ENCODE measurements at places on chromosomes 6 and 20.
A peak's percentile ranks its signal among the peaks of the same experiment; 100 is the strongest.

DNA sequence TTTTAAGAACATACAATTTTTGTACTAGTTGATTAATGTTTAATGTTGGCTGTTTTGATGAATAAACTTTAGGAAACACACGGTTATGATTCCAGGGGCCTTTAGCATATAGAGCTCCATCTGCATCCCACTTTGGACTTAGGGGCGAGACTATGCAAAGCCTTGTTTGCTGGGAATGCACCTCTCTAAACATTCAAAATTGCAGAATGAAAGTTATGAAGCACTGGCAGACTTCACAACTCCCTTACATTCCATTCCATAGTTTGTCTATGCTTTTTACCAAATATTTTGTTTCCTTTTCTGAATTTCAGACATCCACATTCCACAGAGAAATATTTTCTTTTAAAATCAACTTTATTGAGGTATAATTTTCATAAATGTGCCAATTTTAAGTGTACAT lies 10.3 kb upstream of the TCP11 start:
- no peak for DNase-seq

- DNase-seq = no peak
These were observed 91.8 kb upstream of the CNKSR3 start for GRCh38 chr6:154602296-154602695.

DNA sequence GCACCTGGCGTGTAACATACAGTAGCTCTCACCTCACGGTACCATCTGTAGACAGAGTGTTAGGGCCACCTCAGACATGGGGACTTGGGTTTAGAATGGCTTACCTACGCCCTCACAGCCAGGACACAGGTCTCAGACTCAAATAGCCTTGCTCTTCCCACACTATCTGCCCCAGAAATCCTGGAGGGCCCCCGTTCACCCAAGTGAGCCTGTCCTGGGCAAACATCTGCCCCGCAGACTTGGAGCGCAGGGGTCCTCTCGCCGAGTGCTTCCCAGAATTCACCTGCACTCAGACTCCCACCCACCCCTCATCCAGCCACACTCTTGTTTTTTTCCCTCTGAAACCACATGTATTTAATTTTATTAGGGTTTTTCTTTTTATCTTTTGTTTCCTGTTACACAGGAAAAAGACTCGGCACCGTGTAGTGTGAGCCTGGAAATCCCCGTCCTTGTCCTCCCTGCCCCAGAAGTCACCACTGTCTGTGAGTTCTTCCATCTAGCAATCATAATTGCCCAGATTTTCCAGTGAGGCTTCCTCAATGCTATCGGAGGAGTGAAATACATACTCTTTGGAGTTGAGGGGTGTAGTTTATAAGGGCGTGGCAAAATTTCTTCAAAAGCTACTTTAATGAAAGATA lies 17.1 kb upstream of the MAP1LC3A start:
- DNase-seq = no peak

GRCh38 chr6:167141667-167142432 lies 15.9 kb downstream of the GPR31 start:
- no peak for DNase-seq

DNA sequence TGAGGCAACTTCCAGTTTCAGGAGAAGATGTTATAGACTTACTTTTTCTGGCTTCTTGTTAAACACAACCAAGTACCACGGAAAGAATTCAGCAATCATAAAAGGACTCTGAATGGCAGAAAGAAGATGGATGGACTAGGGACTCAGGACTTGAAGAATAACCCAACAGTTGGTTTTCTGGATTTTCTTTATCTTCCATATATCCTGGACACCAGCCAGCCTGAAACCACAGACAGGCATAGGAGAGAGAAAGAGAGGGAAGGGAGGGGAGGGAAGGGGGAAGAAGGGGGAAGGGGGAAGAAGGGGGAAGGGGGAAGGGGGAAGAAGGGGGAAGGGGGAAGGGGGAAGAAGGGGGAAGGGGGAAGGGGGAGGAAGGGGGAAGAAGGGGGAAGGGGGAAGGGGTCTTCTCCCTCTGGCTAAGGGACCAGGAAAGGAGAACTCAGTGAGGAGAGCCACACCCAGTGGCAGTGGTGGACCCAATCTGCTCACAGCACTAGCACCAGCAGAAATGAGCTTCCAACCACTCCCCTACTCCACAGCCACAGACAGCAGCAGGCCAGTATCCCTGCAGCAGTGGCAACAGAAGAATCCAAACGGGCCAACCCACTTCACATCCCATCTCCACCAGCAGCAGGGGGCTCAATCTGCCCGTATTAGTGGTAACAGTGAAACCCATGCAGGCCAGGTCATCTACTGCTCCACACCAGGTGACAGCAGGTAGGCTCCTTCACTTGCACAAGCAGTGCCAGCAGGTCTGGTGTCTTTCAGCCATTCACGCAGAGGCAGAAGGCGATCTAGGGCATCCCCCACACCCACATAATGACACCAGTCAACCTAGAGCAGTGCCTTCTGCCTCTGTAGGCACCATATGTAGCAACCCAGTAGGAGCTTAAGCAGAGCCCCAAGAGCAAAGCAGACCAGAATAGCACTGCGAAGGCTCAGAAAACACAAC lies 78.6 kb downstream of the TRMT6 start:
- no peak for DNase-seq

GRCh38 chr6:13575377-13575775 lies 975 bp downstream of the SIRT5 start:
- DNase-seq = no peak

DNA sequence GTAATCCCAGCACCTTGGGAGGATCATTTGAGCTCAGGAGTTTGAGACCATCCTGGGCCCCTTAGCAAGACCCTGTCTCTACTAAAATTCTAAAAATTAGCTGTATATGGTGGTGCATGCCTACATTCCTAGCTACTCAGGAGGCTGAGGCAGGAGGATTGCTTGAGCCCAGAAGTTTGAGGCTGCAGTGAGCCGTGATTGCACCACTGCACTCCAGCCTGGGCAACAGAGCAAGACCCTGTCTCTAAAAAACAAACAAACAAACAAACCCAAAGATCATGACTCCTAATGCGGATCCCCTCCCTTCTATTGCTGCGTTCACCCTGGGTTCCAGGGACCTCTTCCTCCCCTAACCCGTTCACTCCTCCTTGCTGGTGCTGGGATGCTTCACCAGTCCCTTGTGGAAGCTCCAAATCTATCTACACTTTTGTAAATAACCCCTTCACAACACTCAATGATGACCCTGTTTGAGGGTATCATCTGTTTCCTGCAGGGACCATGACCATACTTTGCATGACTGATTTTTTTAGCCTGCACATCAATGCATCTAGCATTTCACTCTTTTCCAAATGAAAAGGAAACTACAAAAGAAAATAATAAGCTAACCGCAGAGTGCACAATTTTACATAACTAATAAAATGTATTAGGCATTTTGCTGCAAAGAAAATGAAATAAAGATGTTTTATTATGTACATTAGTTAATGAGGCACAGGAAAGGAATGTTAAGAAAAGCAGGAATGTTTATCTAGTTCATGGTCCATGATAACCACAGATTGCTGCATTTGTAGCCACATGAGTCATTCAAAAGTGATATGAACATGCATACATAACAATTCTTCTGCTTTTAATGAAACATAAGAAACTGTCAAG lies 30.5 kb upstream of the IPCEF1 start:
- DNase-seq = peak; percentile 67

DNA sequence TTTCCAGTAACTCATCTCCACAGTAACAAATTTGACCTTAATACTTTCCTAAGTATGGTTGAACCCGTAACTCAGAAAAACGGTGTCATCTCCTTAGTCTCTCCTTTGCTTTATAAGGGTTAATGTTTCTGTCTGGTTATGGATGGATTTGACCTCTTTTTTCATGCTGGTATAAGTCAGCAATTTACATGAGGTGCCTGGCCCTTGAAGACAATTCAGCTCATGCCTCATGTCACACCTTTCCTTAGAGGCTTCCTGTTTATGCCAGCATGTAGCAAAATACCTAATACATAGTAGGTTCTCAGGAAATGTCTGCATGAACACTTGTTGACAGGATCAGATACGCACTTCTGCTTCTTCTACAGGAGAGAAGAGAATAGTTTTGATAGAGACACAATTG lies 37.7 kb upstream of the C20orf144 start:
- DNase-seq = no peak

- DNase-seq = no peak
These were observed 266.0 kb upstream of the STXBP5 start for GRCh38 chr6:146938266-146938665.

DNA sequence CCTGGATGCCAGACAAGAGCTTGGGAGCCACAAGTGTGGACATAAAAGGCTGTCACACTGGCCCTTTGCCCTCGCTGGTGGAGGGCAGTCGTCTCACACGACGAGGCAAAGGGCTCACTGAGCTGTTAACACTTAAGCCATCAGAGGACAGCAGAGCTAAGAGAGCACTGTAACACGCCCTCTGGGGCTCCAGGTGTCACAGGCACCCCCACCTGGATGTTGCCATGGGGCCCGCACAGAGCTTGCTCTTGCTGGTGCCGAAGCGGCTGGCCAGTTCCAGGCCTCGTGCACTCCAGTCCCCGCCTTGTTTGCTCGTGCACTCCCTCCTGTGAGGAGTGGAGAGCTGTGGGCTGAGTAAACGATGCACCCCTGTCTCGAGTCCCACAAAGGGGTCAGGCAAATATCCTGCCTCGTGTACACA lies 37.4 kb downstream of the SLC35D3 start:
- no peak for DNase-seq

DNA sequence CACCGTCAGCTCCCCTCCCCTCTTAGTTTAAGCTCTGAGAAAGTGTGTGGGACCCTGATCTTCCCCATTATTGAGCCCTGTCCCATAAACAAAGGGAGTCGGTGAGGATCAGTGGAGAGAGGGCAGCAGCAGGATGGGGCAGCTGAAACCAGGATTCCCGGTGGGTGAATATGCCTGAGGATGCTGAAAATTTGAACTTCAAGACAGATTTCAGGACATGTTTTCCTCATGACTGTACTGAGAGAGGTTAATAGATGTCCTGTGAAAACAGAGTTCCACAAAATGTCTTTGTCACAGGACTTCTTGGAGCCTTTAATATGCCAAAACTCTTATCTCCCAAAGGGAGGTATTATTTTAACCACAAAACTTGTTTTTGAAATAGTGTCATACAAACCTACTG lies 53.5 kb upstream of the SLC22A16 start:
- DNase-seq = no peak

GRCh38 chr20:41261260-41261659 lies 56.3 kb downstream of the ZHX3 start:
- no peak for DNase-seq

- DNase-seq = no peak
These were observed 384.4 kb upstream of the RNF217 start for GRCh38 chr6:124577734-124578281.

DNA sequence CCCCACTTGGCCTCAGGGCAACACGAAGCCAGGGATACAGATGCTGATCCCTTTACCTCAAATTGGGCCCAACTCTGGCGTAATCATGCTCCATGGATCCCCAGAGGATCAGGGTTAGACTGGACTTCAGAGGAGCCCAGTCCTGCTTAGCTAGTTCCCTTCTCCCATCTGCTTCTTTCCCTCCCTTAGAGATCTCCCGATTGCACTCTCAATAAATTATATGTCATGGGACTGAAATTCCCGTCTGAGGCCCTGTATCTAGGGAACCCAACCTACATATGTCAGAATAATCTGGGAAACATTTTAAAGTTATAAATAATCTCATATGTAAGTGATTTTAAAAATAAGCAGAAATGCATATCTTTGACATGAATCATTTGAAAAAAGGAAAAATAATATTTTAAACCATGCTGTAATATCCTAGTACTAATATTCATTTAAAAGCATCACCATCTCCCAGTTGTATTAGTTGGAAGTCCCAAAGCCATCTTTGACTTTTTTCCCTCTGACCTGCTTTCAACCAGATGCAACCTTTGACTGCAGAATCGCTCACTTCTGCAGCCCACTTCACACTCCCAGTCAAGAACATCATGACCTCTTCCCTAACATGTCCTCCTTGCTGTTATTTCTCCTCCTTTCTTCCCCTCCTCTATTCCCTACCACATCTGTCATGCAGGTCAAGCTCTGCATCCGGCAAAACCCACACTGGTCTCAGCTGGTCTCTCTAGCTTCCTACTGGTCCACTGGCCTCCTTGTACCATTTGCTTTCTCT lies 393.6 kb downstream of the BTBD3 start:
- no peak for DNase-seq
